Stimulated activated CD4-positive, alpha-beta T cell treated with anti-CD3 and anti-CD28 coated beads, Interleukin-15, amount 100 ng/mL, for 48 hours (primary cell): ENCODE measurements at places on chromosomes 2 and 18.

GRCh38 chr2:20580690-20581437 is 70.0 kb downstream of the HS1BP3 start:
- DNase-seq = no peak

GRCh38 chr2:56184500-56185011 is 766 bp downstream of the CCDC85A start:
- DNase-seq = no peak

DNA sequence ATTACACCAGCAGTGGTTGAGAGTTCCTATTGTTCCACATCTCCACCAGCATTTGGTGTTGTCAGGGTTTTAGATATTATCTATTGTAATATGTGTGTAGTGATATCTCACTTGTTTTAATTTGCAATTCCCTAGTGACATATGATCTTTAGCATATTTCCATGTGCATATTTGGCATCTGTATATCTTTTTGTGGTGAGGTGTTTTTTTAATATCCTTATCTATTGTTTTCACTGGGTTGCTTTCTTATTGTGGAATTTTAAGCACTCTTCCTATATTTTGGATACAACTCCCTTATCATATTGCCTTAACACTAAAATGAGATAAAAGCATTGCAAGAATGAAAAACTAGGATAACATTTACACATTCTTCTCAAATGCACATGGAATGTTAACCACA is 453.9 kb upstream of the FSIP2 start:
- no peak for DNase-seq

DNA sequence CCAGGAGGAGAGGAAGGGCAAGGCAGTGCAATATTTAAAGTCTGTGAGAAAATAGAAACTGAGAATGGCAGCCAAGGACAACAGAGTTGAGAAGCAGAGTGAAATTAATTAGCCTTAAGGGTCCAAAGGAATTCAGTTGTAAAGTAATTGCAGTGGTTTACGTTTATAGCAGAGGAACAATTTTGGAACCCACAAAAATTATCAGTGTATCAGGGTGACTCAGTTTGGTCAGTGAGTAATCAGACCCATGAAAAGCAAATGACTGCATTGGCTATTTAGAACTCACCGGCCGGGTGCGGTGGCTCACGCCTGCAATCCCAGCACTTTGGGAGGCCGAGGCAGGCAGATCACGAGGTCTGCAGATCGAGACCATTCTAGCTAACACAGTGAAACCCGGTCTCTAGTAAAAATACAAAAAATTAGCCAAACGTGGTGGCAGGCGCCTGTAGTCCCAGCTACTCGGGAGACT is 245.8 kb upstream of the SLC39A10 start:
- no peak for DNase-seq

DNA sequence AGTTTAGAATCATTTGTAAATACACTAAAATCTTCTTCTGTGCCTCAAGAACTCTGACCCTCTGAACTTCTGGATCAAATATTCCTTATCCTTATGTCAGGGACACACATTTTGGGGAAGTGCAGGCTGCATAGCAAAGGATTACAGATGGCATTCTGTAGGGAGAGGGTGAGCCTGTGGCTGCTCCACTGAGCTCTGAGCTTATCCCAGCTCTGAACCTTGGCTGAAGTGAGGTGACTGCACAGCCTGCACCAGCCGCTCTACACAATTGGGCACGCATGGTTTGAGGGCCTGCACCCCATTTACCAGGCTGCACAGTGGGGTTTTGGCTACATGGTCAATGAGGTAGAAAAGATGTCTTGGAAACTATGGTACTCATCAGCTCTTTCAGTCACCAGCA is 251.6 kb downstream of the GALR1 start:
- no peak for DNase-seq

DNA sequence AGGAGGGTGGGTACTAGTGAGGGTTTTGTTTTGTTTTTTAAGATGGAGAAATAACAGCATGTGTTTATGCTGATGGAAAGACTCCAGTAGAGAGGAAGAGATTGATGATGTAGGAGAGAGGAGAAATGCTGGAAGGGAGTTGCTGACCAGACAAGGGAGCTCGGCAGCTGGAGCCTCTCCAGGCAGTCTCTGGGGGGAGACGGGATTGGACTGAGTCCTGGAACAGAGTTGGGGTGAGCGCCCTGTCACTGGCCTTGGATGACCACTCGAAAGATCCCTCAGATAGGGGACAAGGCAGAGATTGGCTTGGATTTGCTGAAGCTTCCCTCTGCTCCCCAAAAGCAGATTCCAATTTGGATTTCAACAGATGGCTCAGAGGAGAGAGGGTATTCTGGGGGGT is 197.7 kb downstream of the NAPG start:
- no peak for DNase-seq

DNA sequence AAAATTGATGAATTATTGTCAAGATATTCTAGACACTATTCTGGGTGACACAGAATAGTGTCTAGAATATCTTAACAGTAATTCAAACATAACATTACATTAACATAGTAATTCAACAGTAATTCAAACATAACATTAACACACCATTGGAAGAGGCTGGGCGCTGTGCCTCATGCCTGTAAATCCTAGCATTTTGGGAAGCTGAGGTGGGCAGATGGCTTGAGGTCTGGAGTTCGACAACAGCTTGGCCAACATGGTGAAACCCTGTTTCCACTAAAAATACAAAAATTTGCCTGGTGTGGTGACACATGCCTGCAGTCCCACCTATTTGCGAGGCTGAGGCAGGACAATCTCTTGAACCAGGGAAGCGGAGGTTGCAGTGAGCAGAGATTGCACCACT is 195.8 kb downstream of the ZRANB3 start:
- no peak for DNase-seq

- DNase-seq = no peak
Observed at GRCh38 chr2:11711751-11712150, 34.7 kb upstream of the LPIN1 start.

- no peak for DNase-seq
Observed at GRCh38 chr2:105631011-105631410, 113.7 kb upstream of the NCK2 start.

DNA sequence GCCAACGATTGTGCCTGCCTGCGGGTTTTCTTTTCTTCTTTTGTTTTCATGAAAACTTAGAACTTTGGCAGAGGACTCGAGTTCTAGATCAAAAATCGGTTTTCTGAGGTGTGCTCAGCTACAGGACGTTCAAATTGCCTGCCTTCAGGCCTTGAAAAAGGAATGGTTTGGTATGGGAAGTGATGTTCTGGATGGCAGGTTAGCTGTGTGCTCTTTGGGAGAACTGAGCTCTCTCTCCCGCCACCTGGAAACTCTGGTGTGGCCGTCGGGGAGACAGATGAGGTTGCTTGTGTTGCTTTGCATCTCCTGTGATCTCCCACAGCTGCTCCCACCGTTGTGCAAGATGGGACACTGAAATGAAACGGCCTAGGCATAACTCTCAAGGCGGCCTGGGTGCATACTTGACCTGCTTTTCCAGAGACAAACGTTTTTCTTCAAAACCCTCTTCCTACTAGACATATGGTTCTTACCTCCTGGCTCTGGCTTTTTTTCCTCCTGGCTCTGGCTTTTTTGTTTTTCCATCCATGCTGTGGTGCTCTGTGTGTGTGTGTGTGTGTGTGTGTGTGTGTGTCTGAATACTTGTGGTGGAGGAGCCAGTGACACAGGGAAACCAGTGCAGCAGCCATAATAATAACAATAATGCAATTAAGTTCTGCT is 2.0 kb downstream of the FMNL2 start:
- DNase-seq = no peak

DNA sequence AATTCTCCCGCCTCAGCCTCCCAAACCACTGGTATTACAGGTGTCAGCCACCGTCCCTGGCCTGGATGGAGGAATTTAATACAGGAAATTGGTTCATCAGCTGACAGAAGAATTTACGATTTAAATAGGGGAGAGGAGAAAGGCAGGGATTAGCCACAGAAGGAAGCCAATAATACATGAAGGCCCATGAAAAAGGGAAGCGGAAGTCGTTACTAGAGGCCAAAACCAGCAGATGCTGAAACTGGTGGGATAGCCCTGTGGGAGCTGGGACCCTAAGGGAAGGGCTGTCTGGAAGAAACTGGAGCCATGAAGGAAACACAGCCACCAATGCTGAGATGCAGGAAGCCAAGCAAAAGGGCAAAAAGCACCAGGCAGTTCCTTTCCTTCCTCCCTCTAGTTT is 163.7 kb upstream of the RMP24 start:
- no peak for DNase-seq

GRCh38 chr2:158025255-158025996 is 76.2 kb upstream of the UPP2 start:
- no peak for DNase-seq

DNA sequence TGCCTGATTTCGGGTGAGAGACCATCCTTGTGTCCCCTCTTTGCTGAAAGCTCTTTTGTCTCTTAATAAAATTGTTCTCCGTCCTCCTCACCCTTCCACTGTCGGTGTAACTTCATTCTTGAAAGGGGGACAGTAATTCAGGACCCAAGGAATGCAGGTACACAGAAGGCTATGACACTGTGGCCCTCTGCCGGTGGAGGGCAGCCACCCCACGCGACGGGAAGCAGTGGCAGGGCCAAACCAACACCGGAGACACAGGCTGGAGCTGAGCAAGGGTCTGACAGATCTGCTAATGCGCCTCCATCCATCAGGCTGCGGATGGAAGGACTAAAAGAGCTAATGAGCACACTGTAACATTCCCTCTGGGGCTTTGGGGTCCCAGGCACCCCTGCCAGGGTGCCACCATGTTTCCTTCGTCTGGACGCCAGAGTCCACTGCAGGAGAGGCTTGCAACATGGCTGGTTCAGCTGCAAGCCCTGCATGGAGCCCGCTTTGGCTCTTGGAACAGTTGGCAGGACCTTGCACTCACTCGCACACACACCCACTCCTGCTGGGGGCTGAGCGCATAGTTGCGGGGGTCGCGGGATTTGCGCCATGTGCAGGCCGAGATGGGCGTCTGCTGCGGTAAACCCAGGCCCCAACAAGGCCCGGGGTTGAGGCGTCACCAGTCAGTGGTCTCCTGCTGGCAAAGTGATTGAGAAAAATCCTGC is 544.1 kb upstream of the CDH7 start:
- DNase-seq = no peak

- DNase-seq = no peak
Observed at GRCh38 chr18:58364876-58365528, 263.9 kb downstream of the ALPK2 start.

- no peak for DNase-seq
Observed at GRCh38 chr2:239259603-239260298, 141.1 kb downstream of the HDAC4 start.

DNA sequence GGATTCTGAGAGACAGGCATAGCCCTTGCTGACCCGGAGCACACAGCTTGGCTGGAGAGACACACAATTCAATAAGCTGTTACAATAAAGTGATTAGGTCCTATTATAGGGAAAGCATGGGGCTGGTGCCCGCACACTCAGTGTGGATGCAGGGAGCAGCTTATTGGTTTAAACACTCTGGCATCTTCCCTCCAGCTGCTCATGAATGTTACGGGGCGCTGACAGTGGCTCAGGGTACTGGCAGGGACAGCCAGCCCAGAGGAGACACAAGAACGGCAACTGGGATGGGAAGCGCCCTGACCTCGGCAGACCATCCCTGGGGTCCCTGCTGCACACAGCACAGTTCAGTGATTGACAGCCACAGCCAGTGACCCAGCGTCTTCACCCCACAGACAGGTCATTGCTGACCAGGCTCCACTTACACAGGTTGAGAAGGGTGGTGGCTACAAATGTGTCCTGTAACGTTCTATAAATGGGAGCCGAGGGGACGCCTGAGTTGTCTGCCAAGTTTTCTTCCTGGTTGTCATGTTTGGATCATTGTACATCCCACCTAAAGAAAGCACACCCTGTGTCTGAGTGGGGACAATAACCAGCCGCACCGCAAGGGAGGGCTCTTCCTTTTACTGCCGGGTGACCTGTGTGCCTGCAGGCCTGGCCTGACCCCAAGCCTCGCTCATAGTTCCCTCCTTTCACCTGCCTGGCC is 60.3 kb downstream of the SH3BP4 start:
- no peak for DNase-seq

DNA sequence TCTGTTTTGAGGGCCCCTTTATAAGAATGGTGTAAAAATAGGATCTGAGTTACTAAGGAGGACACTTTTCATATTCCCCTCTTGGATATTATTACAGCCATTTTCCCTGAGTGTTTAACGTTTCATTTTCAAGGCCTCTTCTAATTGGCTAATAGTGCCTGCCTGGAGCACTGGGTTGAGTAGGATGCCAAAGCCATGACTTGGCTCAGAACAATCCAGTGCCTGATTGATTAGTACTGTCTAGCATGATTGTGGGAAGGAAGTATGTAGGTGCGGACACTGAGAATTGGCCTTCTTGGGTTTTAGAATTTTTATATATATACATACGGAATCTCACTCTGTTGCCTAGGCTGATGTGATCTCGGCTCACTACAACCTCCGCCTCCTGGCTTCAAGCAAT is 66.1 kb downstream of the NAB1 start:
- no peak for DNase-seq

GRCh38 chr2:127986548-127987079 is 41.2 kb downstream of the SAP130 start:
- no peak for DNase-seq

DNA sequence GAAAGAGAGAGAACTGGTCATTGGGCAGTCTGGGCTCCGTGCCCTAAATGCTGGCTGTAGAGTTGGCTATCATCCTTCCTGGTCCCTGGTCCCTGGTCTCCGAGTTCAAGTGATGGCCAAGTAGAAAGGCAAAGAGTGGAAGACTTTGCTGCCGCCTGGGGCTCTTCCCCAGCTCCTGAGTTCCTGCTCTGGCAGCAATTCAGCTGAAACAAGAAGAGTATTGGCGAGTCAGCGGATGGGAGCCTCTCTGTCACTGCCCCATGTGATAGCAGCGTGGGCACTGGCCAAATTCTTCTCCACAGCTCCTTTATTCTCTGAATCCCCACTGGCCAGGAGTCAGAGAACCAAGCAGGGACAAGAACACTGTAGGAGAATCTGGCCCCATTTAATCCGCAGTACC is 351.0 kb upstream of the POU3F3 start:
- no peak for DNase-seq

DNA sequence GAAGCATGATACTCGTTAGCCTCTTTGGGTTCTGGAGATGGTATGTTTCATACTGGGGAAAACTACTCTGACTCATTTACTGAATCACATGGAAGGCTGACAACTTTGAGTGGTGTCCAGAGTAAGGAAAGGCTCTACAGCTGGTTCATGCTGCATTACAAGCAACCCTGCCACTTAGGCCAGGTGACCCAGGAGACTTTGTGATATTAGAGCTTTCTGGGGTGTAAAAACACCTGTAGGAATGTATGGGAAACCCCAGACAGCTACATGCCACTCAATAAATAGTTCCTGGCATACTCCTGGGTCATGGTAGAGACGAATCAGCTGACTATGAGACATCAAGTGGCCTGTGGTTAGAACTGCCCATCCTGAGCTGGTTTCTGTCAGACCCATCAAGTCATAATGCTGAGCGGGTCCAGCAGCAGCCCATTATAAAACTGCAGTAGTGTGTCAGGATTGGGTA is 21.3 kb upstream of the TCF7L1 start:
- no peak for DNase-seq

GRCh38 chr18:801137-801536 is 10.9 kb downstream of the YES1 start:
- DNase-seq = no peak

GRCh38 chr2:8412586-8412985 is 269.3 kb upstream of the ID2 start:
- DNase-seq = no peak
